NCI-H526 (cell line): ENCODE measurements at places on chromosomes 3 and 15.
A peak's percentile ranks its signal among the peaks of the same experiment; 100 is the strongest.

- DNase-seq: no peak
Measured at GRCh38 chr3:149575213-149575960, 82.4 kb downstream of the WWTR1 start.

DNA sequence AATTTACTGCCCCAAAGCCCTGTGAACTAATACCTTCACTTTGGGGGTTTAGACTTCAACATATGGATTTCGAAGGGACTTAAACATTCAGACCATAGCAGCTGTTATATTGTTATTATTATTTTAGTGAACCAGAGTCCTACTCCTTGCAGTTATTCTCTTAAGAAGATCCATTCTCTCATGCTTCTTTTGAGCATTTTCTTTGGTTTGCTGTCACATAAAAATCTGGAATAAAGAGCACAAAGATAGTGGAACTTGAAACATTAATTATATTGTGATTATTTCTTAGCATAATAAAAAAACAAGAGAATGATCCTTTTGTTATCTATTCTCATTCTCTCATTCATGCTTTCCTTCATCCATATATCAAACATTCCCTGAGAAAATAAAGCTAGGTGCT is 166.4 kb upstream of the GBE1 start:
- no peak for DNase-seq

- no peak for DNase-seq
Measured at GRCh38 chr3:58052373-58053273, 44.4 kb downstream of the FLNB start.

GRCh38 chr15:29849218-29849617 is 26.9 kb upstream of the TJP1 start:
- DNase-seq: no peak

DNA sequence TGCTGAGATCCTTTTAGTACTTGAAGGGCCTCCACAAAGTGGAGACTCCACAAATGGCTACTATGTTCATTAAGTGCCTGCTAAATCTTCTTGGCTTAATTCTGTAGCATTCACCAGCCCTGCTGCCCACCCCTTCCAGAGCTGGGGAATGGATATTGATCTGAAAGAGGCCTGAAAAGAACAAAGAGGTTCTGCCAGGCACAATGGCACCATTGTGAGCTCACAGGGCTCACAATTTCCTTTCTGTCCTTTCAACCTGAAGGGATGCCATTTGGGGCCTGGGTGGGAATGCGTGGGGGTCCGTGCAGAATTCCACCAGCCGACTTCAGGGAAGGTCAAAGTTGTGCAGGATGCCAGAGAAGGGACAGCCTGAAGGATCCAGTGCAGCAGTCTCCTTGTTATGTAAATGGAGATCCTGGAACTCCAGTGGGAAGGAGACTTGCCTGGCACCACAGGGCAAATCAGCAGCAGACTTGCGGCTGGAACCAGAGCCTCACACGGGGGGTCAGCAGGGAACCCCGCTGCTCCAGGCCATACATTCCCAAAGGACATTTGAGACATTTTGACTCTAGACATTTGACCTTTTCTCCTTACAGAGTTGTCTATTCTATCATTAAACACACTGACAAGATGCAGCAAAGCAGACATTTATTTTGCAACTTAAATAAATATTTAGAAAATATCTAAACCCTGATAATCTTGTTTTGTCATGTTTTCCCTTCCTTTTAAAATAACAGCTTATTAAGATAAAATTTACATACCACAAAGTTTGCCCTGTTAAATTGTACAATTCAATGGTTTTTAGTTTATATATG is 21.5 kb upstream of the MORF4L1 start:
- no peak for DNase-seq

GRCh38 chr3:33074217-33075067 is 22.5 kb downstream of the GLB1 start:
- peak; percentile 20 for DNase-seq

DNA sequence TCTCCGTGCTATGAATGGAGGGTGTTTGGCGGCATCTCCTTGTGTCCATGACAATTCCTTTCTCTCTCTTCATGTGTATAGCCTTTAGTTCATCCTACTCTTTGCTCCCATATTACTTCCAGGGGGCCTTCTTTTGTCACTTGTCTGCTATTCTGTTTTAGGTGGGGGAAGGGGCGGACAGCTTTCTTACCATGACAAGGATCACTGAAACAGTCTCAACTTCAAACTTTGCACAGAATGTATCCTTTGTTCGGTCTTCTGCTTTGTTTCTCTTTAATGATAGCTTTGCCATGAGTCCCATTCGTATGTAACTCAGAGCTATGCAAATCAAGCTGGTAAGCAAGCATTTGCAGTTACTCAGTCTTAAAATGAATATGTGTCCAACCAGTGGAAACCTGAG is 294.2 kb downstream of the TIGIT start:
- DNase-seq: peak; percentile 59

DNA sequence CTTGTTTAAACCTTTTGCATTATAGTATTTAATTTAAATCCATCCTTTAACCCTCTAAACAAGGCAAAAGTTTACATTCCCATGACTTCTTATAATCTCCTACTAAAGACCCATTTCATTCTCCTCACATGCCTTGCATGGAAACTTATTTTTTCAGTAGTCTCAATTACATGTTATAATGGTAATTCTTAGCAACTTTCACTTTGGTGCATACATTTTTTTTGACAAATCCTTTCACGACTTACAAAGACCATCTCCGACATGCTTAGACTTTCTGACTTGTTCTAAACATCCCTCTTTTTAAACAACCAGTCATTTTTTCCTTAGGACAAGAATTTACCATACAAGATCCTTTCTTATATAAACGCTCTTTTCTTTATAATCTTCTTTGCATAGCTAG is 615.4 kb upstream of the GBE1 start:
- DNase-seq: no peak

DNA sequence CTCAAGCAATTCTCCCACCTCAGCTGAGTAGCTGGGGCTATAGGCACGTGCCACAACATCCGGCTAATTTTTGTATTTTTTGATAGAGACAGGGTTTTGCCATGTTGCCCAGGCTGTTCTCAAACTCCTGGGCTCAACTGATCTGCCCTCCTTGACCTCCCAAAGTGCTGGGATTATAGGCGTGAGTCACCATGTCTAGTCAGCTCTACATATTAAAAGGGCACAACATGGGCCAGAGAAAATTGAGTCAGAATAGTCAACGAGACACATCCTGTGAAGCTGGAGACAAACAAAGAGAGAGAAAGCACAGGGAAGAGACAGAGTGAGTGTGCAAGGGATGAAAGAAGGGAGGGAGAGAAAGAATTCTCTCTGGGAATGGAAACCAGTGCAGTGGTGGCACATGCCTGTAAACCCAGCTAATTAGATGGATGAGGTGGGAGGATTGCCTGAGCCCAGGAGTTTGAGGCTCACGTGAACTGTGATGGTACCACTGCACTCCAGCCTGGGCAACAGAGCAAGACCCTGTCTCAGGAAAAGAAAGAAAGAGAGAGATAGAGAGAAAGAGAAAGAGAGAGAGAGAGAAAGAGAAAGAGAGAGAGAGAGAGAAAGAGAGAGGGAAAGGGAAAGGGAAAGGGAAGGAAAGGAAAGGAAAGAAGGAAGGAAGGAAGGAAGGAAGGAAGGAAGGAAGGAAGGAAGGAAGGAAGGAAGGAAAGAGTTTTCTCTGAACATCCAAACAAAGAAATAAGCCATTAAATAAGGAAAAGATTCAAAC is 107.2 kb upstream of the SLC25A36 start:
- DNase-seq: no peak

DNA sequence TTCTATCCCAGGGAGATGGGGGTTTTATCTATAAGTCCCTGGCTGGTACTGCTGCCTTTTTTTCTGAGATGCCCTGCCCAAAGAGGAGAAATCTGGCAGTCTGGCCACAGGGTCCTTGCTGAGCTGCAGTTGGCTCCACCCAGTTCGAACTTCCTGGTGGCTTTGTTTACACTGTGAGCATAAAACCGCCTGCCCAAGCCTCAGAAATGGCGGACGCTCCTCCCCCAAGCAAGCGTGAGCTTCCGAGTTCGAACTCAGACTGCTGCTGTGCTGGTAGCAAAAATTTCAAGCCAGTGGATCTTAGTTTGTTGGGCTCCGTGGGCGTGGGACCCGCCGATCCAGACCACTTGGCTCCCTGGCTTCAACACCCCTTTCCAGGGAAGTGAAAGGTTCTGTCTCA is 126.8 kb upstream of the SUCLG2 start:
- DNase-seq: no peak

DNA sequence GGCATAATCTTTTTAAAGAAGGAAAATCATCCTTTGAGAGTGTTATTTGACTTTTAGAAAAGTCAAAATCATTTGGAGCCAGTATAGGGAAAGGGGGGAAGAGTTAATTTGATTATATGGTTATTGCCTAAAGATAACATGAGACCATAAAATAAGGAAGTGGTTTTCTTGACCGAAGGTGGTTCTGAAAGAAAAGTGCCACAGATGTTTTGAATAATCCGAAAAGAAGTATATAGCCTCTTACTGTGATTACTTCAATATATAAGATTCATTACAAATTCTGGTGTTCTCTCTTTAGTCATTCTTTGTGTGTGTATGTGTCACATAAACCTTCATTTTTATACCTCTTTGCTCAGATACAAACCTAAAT is 1.1 kb downstream of the DNAJB11 start:
- DNase-seq: no peak

- DNase-seq: no peak
Measured at GRCh38 chr15:100019601-100020000, 286.4 kb upstream of the LYSMD4 start.

DNA sequence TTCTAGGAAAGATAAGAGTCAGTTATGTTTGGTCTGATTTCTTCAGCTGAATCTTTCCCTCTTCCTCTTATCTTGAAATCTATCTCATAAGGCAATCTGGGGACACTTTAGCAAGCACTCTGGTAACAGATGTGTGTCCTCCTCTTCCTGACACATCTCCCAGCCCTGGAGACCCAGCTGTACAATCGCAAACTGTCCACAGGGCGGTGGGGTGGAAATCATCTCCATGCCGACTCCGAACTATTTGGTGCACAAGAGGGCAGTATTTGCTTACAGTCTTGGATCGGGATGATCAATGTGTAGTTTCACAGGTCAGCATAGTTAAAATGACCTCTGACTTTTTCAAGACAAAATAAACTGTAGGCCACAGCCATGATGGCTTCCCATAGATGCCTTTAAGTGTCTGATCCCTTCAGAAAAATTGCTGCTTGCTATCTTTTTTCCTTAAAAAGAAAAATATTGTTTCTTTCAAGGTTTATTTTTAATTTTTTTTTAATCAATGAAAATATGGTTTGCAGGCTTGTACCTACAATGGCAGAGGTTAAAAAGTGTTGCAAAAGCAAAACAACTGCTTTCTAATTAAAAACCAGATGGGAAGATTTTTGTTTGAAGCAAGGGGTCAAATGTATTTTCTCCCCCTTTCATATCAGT is 17.7 kb downstream of the EEFSEC start:
- peak; percentile 86 for DNase-seq

- DNase-seq: no peak
Measured at GRCh38 chr15:49916998-49917397, 202.0 kb downstream of the ATP8B4 start.

DNA sequence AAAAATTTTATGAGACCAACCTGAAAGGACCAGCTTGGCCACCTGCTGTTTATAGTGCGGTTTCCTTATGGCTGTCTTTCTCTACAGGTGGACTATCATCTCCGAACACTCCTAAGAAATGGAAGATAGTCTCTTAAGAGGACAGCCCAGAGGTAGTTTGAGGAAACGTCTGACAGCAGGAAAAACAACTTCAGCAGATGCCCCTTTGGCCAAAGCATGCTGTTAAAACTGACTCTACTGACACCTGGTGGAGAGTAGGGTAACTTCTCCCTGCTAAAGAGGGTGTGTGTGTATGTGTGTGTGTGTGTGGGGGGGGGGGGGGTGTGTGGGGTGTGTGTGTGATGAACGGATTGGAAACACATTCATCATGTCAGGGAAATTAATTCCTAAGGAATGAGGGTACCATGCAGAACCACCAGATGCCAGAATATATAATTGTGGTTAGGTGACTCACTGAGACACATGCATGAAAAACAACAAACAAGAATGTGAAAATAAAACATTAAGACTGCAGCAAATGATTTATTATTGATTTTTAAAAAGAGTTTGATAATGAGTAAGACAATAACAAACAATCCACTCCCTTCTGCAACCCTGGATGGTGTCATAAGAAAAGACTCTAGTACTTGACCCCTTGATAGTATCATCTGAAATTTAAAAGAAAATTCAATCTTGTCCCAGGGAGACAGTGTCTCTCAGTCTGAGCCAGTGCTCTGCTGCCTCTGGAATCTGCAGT is 256.5 kb downstream of the THRB start:
- peak; percentile 38 for DNase-seq

- no peak for DNase-seq
Measured at GRCh38 chr3:48835650-48836366, 11.9 kb downstream of the PRKAR2A start.

DNA sequence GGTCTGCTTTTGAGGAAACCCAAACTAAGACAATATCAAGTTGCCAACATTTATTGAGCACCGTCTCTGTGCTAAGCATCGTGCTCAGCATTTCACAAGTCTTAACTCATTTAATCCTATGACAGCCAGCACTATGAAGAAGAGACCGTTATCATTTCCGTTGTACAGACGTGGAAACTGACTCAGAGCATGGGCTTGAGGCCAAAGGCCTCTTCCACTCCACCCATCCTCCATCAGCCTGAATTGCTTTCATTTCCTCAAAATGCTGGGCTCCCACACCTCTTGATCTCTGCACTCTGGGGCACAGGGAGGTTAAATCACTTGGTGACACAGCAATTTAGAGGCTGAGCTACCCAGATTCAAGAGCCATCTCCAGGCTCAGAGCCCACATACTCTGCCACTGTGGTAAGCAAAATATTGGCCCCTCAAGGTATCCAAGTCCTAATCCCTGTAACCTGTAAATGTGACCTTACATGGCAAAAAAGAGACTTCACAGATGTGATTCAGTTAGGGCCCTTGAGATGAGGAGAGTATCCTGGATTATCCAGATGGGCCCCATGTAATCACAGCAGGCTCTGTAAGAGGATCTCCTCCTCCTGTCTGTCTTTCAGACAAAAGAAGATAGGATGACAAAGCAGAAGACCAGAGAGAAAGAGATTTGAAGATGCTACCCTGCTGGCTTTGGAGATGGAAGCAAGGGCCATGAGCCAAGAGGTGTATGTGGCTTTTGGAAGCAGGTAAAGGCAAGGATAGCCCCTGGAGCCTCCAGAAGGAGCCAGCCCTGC is 24.3 kb upstream of the FLNB start:
- DNase-seq: no peak

DNA sequence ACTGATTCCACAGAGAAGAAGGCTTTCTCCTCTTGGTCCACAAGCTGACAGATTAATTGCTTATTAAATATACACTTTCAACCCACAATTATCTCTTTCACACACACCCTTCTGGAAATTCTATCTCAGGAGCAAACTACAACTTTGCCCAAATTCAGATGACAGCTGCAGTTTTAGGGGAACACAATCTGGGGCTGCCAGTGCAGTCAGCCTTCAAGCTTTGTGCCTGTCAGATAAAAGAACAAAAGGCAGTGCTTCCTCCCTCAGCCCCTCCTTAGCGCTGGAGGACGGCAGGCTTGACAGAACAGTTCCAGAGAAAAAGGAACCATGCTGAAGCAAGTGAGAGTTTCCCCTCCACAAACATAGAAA is 99.6 kb downstream of the TMCC1 start:
- peak; percentile 44 for DNase-seq

GRCh38 chr15:65530318-65531111 is at the start of gene HACD3:
TSS of gene HACD3 (plus strand) at chr15:65530463. CDS start at chr15:65530632, 169 bp downstream.
- peak; percentile 94 for DNase-seq
